ENCODE measurements at places on chromosomes 6 and 20.
A peak's percentile ranks its signal among the peaks of the same experiment; 100 is the strongest.

DNA sequence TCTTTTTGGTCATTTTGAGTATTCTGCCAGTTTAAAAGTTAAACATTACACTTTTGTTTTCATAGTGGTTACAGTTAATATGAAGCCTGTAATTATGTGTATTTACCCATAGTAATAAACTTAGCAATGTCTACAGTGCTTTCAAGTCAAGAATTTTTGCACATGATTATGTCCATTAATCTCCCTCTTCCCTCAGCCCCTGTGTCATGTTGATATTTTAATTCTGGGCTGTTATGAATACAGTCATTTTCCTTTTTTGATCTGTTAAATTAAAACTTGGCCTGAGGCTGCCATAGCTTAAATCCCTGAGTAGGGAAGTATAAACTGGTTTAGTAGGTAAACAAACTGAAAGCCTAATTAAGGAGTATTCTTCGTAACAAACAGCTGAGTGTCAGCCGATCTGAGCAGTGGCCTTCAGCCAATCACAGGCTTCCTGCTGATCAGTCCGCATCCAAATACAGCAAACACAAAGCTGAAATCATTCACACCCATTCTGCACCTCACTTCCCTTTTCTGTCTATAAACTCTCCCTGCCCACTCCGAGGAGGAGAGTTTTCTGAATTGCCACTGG is 9.5 kb upstream of the SFT2D1 start:
- no peak for DNase-seq

GRCh38 chr6:35489995-35490791 is 6.7 kb downstream of the TEAD3 start:
- peak; percentile 34 for DNase-seq

DNA sequence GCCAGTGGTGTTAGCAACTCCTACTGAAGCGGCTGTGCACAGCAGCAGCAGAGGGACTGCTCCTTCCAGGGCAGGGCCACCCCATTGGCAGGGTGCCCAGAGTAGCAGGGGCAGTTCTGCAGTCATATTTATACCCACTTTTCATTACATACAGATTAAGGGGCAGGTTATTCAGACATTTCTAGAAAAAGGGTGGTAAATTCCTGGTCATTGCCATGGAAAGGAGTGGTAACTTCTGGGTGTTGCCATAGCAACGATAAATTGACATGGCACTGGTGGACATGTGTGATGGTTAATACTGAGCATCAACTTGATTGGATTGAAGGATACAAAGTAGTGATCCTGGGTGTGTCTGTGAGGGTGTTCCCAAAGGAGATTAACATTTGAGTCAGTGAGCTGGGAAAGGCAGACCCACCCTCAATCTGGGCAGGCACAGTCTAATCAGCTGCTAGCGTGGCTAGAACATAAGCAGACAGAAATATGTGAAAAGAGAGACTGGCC is 45.0 kb downstream of the IYD start:
- no peak for DNase-seq

DNA sequence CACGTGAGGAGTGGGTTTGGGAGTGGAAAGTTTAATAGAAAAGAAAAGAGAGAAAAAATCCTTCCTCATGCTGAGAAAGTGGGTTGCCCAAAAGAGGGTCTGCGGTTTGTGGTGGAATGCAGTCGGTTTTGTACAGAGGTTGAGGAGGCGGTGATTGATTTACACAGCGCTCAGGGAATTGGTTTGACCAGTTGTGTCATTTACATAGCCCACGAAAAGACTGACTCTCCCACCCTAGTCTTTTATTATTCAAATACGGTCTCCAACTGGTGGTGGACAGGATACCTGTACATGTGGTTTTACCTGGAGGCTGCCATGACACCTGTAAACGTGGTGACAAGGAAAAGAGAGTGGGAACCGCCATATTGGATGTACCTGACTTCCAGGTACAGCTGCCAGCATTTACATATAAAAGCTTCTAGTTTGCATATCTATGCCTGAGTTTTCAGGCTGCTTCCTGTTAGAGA is 42.1 kb downstream of the HLA-DPB1 start:
- no peak for DNase-seq

DNA sequence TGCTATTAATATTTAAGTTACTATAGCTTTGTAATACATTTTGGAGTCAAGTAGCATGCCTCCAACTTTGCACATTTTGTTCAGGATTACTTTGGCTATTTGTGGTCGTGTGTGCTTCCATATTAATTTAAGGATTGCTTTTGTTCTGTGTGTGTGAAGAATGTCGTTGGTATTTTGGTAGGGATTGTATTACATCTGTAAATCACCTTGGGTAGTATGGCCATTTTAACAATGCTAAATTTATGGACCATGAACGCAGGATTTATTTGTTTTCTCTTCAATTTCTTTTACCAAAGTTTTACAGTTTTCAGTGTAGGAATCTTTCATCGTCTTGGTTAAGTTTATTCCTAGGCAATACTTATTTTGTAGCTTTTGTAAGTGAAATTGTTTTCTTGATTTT is 758.0 kb downstream of the FRK start:
- DNase-seq: no peak

DNA sequence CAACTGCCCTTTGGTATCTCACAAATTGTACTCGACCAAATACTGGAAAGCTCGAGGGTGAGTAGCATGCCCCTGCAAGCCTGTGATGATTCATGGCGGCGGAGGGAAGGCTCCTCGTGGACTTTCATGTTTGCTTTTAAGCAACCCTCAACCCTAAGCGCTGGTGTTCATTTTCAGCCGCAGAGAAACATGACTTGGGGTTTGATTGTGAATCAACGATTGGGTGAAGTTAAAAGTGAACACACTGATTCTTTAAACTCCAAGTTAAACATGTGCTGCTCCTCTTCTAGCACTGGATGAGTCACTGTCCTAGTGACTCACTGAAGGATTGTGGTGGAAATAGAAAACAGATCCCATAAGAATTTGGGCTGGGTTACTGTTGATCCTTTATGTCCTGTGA is 8.3 kb downstream of the CD109 start:
- peak; percentile 74 for DNase-seq

DNA sequence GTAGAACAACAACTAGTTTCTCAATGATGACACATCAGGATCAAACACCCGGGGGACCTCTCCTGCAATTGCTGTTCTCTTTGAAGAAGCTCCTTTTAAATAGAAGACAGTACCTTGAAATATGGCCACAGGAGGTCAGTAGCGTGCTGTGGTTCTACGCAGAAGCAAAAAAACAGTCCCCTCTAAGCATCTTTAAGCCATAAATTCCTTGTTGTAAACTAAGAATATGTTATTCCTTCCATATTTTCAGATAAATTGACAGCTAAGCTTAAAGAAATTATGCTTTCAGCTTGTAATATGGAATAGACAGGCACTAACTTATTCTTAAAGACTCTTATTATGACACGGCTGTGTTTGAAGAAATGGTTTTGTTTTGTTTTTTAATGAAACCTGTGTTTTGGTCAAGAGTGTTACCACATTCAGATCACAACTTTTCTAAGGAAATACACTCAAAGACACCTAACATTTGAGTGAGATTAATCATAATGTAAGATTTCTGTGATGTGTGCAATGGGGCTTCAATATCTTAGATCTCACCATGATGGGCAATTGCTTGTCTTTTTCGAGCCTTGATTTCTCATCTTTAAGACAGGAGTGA is 49.7 kb upstream of the IL20RA start:
- peak; percentile 66 for DNase-seq

DNA sequence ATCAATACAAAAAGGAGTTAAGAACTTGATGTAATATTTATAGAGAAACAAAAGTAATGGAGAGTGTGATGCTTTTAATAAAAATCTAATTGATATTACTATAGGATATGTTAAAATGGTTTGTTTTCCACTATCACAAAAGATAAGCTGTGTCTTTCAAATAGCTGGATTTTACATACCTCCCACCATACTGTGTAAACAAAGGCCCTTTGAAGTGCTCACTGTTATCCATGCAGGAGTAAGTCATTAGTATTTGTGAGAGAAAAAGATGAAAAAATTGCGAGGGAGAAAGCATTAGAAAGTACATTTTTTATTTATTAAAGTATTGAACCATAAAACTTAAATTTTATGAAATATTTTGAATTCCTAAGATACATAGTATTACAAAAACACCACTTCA is 733.0 kb downstream of the GRIK2 start:
- no peak for DNase-seq

DNA sequence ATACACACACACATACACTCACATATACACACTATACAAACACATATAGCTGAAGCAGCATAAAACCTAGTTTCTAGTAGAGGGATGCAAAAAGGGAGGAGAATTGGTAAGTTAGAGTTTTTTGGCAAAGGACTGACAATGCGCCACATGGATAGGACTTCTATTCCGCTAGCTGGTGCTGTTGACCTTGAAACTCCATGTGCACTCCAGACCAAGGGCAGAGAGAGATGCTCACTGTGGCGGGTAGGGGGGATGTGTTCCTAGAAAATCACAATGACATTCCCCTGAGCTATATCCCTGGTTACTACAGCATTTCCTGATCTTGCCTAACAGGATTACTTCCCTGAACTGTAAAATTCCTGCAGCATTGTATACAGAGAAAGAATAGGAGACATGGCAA is 19.2 kb downstream of the MICA start:
- no peak for DNase-seq

- DNase-seq: no peak
Observed at GRCh38 chr20:21240394-21240793, 62.7 kb upstream of the XRN2 start.

GRCh38 chr20:54431156-54431944 is 44.0 kb upstream of the DOK5 start:
- DNase-seq: no peak

DNA sequence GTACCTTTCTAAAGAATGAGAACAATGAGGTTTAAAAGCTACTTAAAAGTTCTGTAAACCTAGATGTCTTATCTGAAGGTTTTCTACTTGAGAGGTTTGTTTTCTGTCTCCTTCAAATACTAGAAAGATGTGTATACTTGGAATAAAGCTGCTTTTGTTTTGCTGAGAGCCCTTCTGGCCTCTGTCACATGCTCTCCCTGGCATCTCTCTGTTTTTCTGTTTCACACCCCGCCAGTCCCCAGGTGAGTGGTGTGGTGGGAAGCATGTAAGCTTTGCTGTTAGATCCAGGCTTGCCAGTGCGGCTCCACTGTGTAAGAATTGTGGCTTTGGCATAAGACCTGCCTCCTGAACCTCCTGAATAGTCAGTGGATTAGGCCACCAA is 56.8 kb downstream of the SNX9 start:
- DNase-seq: no peak

- no peak for DNase-seq
Observed at GRCh38 chr20:896501-897025, 19.6 kb downstream of the ANGPT4 start.

DNA sequence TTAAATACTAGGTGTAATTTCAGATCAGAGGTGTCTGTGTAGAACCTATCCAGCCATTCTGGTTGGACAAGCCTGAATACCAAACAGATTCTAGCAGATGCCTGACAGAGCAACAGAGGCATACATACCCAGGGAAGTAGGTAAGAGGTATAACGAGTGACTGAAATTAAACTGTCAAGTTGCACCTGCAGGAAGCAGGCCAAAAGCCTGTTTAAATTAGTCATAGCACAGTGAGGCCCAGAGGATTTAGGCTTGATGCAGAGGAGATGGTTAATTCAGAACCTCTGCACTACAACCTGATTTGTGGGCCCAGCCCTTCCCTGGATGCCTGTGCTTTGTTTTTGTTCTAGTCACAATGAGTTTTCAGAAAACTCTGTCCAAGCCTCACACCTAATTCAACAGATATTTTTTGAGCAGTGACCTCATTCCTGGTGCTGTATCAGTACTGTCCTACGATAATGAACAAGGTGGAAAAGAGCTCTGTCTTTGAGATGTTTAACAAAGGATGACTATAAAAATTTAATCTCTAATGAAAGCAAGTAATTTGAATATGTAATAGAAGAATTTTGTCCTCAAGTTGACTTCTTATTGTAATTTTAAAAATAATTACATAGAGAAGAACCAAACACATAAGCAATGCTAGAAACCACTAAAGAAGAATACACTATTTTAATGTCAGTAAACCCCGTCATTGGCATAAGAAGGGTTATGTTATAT is 31.7 kb downstream of the C6orf58 start:
- no peak for DNase-seq

GRCh38 chr6:52985228-52985627 is 9.9 kb downstream of the GSTA4 start:
- DNase-seq: no peak

GRCh38 chr6:13923527-13924145 is 1.1 kb upstream of the RNF182 start:
- no peak for DNase-seq

- DNase-seq: no peak
Observed at GRCh38 chr6:75331151-75331550, 46.6 kb upstream of the TMEM30A start.

DNA sequence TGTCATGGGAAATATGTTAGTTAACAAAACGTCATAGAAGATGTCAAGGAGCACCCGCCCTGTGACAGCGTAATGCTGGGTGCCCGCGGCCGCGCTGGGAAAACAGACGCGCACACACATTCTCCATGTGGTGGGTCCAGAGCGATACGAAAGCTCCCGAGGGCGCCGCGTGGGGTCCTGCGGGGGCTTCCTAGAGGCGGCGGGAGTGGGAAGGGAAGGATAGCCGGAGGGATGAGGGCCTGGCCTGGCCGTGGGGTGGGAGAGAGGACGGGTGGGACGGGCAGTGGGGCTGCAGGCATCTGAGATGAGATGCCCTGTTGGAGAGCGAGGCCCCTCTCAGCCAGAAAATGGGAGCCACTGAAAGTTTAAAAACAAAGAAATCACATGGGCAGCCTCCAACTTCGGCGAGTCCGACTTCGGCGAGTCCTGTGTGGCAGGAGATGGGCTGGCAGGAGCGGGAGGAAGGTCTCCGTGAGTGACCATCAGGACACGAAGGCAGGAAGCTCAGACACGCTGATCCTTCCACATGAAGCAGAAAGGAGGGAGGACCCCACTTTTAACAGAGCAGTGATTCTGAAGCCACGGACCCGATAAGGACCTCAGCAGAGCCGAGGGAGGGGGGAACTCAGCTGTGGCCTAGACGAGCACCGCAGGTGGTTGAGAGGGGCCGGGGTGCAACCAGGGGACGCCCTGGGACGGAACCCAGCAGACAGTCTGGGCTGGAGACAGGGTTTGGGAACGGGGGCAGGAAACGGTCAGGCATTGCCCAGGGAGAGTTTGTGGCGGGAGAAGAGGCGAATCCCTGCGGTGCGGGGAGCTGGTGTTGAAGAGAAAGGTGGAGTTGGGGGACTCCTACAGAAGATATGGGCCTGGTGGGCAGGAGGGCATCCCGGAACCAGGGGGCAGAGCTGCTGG is 114.1 kb upstream of the FRMD1 start:
- no peak for DNase-seq

- DNase-seq: no peak
Observed at GRCh38 chr20:13870170-13870748, 85.4 kb downstream of the NDUFAF5 start.

DNA sequence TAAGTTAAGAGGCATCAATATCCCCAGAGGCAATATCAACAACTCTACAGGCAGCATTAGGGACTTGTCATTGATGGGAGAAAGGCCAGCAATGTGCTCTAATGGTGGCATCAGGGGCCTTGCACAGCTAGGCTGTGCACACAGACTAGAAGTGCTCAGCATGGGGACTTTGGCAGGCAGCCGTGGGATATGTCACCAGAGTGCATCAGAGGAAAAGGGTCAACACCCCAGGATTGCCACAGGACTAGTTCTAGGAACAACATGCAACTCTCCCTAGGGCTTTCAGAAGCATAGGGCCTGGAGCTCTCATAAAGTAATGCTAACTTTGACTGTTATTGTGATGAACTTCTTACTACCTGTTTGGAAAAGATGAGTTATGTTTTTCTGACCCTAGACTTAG is 32.2 kb upstream of the OSTM1 start:
- DNase-seq: no peak

- DNase-seq: no peak
Observed at GRCh38 chr20:21862956-21863355, 157.5 kb downstream of the PAX1 start.

GRCh38 chr20:62518911-62519310 is 43.1 kb upstream of the GATA5 start:
- no peak for DNase-seq
